ENCODE measurements at places on chromosomes 5 and 9.
A peak's percentile ranks its signal among the peaks of the same experiment; 100 is the strongest.

DNA sequence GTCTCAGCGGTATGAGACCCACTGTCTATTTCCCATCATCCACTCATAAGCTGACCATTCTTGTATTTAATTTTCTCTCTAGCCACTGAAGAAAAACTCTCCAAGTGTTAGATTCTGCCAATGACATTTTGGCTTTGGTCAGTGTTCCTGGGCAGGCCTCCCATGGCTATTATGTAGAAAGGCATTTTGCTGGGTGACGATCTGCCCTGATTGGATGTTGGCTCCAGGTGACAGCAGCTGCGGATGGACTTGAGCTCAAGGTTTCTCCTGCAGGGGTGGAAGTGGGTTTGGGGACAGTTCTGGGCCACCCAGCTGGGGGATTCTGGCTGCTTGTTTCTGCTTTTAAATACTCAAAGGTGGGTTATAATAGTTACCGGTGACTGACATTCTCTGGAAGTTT, 31.6 kb downstream of the ACSL6 start:
- peak; percentile 15 for DNase-seq

DNA sequence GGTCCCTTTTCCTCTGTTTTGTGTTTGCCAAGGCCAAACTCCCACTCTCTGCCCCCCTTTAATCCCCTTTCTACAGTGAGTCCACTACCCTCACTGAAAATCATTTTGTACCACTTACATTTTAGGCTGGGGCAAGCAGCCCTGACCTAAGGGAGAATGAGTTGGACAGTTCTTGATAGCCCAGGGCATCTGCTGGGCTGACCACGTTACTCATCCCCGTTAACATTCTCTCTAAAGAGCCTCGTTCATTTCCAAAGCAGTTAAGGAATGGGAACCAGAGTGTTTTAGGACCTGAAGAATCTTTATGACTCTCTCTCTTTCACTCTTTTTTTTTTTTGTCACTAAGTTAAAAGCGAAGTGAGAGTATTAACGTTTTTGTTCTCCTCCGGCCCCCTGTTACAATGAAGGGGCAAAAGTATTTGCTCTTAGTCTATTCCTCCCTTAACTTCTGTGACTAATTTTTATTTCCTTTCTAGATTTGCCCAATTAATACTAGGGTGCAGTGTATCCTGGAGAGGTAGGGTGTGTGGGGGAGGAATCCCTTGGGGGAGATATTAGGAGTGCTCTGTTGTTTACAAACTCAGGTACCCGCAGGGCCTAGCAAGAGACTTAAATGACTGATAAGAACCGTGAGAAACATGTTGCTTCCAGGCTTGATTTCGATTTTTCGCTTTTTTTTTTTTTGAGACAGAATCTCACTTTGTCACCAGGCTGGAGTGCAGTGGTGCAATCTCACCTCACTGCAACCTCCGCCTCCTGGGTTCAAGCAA, 14.7 kb downstream of the GM2A start:
- DNase-seq: no peak

DNA sequence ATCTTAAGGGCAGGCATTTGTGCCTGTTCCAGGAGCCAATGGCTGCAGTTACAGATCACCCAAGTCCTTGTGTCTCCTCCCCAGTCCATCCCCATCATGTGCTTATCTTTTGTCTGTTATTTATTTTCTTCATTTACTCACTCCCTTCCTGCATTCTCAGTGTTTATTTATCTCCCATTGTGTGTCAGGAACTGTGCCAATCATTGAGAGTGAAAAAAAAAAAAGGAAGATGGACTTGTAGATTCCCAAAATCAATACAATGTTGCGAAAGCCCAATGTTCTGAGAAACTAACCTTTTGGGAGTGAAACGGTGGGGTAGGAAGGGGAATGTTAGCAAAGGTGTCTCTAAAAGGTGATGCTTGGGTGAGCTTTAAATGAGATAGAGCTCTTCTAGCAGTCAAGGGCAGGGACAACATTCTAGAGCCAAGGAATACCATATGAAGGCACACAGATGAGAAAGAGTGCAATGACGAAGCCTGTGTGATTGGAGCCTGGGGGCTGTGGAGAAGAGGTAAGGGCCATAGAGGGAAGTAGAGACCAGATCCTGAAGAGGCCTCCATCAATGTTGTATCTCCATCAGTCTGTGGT, 53.0 kb downstream of the CMYA5 start:
- no peak for DNase-seq

DNA sequence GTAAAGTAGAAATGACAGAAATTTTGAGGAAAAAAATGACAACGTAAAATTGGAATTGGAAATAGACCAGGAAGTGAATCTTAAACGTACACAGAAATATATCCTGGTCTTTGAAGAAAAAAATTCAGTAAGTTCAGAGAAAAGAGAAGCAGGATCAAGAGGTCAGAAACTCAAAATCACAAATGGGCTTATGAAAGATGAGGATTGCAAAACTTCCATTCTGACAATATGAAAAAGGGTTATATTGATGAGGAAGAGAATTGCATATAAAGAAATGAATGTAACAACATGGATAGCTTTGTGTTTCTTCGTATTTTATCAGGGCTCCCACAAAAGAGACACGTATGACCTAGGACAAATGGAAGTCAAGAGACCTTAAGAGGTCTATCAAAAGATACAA, 58.1 kb downstream of the OXCT1 start:
- no peak for DNase-seq

DNA sequence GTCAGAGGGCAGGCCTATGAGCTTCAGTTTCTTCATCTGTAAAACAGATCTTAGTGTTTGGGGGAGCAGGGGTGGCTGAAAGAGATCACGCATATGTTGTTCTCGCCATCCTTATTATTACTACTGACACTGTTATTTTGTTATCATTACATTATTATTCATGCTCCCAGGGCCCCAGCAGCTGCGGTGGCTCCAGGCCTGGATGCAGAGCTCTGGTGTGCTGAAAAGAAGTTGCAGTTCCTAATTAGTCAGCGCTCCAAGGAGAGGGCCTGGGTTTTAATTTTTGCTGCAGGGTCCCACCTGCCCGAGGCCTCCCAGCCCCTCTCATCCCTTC, 19.5 kb downstream of the CXXC5 start:
- no peak for DNase-seq

GRCh38 chr9:98081477-98082219, 25.1 kb downstream of the NANS start:
- no peak for DNase-seq

- DNase-seq: no peak
Measured at GRCh38 chr5:83433891-83434290, 37.7 kb upstream of the VCAN start.

- no peak for DNase-seq
Measured at GRCh38 chr5:85052826-85053225, 668.1 kb upstream of the EDIL3 start.

- no peak for DNase-seq
Measured at GRCh38 chr9:20551835-20552234, 70.5 kb downstream of the MLLT3 start.

GRCh38 chr5:131171276-131171810, 599 bp downstream of the LYRM7 start:
- DNase-seq: no peak

GRCh38 chr5:33841891-33842290, 49.9 kb downstream of the ADAMTS12 start:
- no peak for DNase-seq

GRCh38 chr5:146042628-146043279, 62.6 kb downstream of the PLAC8L1 start:
- DNase-seq: no peak

GRCh38 chr9:83146325-83146724, 83.4 kb upstream of the RASEF start:
- DNase-seq: no peak

- DNase-seq: no peak
Measured at GRCh38 chr5:39742916-39743315, 318.1 kb upstream of the DAB2 start.

DNA sequence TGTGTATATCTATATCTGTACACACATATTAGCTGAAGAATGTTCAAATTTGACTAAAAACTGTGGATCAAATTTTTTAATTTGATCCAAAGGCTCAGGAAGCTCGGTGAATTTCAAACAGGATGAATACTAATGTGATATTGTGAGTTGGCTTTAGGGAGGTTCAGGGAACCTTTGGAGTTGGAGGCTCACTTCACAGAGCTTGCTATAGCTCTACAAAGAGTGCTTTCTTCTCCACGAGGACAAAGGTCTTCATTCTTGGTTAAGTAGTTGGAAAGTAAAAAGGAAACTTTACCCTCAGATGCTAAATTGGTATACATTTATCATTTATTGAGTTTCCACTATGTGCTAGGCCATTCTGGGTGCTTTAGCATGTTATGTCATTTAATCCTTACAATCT, 36.3 kb upstream of the MTAP start:
- no peak for DNase-seq

- no peak for DNase-seq
Measured at GRCh38 chr5:58855851-58856739, 273.2 kb downstream of the RAB3C start.

DNA sequence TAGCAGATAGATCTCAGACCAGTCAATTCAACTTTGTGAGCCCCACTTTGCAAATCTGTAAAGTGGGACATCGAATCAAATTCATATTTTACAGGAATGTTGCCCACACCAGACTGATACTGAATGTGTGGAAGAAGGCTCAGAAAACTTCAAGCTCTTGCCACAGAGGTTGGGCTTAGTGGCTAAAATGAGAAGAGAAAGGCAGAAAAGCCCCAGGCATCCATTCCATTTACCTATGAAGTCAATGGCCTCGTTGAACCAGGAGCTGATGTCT, 1.7 kb downstream of the DUSP1 start:
- no peak for DNase-seq

DNA sequence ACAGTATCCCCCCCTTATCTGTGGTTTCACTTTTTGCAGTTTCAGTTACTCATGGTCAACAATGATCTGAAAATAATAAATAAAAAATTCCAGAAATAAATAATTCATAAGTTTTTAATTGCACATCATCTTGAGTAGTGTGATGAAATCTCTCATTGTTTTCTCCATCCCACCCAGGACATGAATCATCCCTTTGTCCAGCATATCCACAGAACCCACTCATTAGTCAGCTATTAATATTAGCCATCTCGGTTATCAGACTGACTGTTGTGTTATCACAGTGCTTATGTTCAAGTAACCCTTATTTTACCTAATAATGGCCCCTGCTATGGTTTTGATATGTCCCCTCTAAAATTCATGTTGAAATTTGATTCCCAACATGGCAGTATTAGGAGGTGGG, 40.7 kb downstream of the FAM114A2 start:
- no peak for DNase-seq

- DNase-seq: peak; percentile 79
Measured at GRCh38 chr9:33288828-33289483, 1.4 kb upstream of the NFX1 start.

- no peak for DNase-seq
Measured at GRCh38 chr5:134008266-134008749, 3.5 kb upstream of the VDAC1 start.

- no peak for DNase-seq
Measured at GRCh38 chr9:112112519-112112918, 62.6 kb downstream of the SUSD1 start.

DNA sequence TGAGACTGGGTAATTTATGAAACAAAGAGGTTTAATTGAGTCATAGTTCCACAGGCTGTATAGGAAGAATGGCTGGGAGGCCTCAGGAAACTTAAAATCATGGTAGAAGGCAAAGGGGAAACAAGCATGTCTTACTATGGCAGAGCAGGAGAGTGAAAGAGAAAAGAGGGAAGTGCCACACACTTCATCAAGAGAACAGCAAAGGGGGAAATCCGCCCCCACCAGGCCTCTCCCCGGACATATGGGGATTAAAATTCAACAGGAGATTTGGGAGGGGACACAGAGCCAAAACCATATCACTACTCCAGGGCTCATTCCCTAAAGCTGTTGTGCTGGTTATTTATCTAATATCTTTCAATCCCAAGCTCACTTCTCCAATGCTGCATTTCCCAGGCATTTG, 50.2 kb upstream of the NR3C1 start:
- no peak for DNase-seq

DNA sequence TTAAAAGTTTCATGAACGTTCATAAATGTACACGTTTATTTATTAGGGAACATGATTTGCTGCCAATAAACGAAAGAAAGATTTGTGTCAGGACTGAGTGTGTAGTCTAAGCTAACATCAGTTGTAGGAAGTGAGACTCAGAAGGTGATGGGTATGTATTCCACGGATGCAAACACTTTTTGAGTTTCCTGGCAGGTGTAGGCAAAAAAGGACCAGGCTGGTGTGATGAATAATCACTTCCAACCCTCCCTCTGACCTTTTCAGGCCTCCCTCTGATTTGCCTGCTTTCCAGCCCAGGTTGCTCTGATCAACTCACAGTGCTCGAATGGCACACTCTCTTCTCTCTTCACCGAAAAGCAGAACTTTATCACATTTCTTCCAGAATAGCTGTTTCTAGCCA, 51.8 kb downstream of the BASP1 start:
- DNase-seq: no peak

DNA sequence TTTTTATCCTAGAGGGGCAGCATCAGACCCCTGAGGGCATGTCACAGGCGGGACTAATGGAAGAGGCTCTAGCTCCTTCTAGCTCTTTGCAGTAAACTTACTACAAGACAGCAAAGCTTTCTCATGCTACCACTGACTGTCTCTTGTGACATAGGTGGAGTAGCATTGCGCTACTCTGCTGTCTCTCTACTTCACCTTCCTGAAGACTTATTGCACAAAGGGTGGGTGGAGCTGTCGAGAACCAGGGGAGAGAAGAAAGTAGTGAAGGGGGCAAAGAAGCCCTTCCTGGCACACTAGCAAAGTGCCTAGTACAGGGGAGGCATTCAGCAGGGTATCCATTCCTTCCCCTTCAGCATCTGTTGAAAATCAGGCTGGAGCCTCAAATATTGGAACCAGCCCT, 36.1 kb upstream of the NEK6 start:
- DNase-seq: no peak

DNA sequence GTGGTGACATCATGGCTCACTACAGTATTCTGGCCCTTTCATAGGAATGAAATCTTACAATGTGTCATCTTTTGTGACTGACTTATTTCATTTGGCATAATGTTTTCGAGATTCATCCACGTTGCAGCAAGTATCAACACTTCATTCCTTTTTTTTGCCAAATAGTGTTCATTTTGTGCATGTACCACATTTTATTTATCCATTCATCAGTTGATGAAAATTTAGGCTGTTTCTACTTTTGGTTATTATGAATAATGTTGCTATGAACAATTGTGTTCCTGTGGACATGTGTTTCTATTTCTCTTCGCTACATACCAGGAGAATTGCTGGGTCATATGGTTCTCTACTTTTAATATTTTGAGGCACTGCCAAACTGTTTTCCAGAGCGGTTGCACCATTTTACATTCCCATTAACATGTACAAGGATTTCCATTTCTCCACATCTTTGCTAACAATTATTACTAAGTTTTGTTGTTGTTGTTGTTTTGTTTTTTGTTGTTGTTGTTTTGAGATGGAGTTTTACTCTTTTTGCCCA, 43.5 kb downstream of the RMI1 start:
- no peak for DNase-seq

Measured in kidney (tissue), 22 donors.